ENCODE measurements at places on chromosomes 12 and 14. TPM values are rescaled to one million over a fixed set of nuclear protein-coding genes. Genes with fewer than 3 reads are reported as not detected.

Gene PPHLN1
- total RNA-seq: 94.4 TPM

Gene NXPH4
- not detected for total RNA-seq

Gene SLC10A1
- total RNA-seq: not detected

Gene PIANP
- total RNA-seq: not detected

Gene GXYLT1
- total RNA-seq: 9.6 TPM

Gene REM2
- not detected for total RNA-seq

Gene CELA1
- not detected for total RNA-seq

Gene TRIM9
- total RNA-seq: 4.7 TPM

Gene A2M
- 29.6 TPM for total RNA-seq

Gene PWP1
- 77.1 TPM for total RNA-seq

Gene VRK1
- total RNA-seq: 53.7 TPM

Gene FGF6
- not detected for total RNA-seq

Gene RDH12
- total RNA-seq: 1.1 TPM

Gene ST8SIA1
- 17.4 TPM for total RNA-seq

Gene SLC5A8
- 0.15 TPM for total RNA-seq

Gene TMEM179
- total RNA-seq: under 0.01 TPM

Gene TCL1A
- not detected for total RNA-seq

Gene NKX2-1
- total RNA-seq: not detected

Gene GLIPR1L2
- total RNA-seq: 0.15 TPM

Gene CMA1
- total RNA-seq: not detected

Gene ANKRD33
- total RNA-seq: not detected

Gene CRY1
- total RNA-seq: 13.7 TPM

Gene FOXM1
- total RNA-seq: 48.0 TPM

Gene MYO1H
- total RNA-seq: not detected

Gene P3H3
- 13.4 TPM for total RNA-seq

Gene DHRS7
- 101 TPM for total RNA-seq

Gene SYT1
- under 0.01 TPM for total RNA-seq

Gene CLECL1
- not detected for total RNA-seq

Gene NABP2
- 30.6 TPM for total RNA-seq

Gene ANKS1B
- total RNA-seq: 1.3 TPM

Gene MANSC4
- not detected for total RNA-seq

Gene GDF3
- total RNA-seq: not detected

Gene TAS2R43
- 3.1 TPM for total RNA-seq

Gene TTC9
- not detected for total RNA-seq

Gene ISM2
- not detected for total RNA-seq

Gene TNS2
- total RNA-seq: 10.0 TPM

Gene DNAAF2
- total RNA-seq: 9.8 TPM

Gene LRRC43
- total RNA-seq: 5.1 TPM

Measured in melanocyte of skin (primary cell).